Activated CD8-positive, alpha-beta memory T cell treated with anti-CD3 and anti-CD28 coated beads, Interleukin-2, amount 50 U/mL, for 48 hours (primary cell): ENCODE measurements at places on chromosomes 13 and 19.

DNA sequence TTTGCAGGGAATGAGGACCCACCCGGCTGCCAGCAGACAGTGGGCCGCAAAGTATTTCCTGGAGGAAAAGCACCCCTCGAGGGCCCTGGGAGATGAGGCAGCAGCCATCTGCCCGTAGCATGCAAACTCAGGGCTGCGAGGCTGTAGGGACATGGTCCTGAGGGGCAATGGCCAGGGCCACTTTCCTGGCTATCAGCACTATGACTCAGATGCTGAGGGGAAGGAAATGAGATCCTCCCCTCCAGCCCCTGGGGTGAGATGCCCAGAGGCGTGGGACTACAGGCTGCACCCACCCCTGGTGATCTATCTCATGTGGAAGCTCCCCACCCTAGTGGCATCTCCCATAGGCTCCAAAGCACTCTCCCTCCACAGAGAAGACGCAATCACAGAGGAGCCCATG is 80.1 kb downstream of the SLC7A1 start:
- DNase-seq = no peak

GRCh38 chr13:102928941-102929675 is 83.3 kb downstream of the ERCC5 start:
- no peak for DNase-seq

DNA sequence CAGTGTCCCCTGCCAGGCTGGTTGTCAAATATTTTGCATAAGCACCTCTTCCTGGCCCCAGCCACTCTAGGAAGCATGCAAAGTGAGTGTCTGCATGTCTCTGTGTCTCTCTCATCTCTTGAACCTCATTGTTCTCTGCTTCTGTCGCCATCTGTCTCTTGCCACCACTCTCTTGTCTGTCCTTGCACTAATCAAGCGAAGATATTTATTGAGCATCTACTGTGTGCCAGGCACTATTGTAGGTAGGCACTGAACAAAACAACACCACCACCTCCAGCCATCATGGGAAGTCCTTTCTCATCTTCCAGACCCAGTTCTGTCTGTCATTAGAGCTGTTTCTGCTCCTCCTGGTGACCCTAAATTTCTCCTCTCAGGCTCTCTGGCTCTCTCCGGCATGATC is 52.0 kb upstream of the SHKBP1 start:
- DNase-seq = no peak

- no peak for DNase-seq
These were observed 4.7 kb upstream of the SIGLECL1 start for GRCh38 chr19:51246164-51246552.
